ENCODE measurements at places on chromosomes 13 and 19.

DNA sequence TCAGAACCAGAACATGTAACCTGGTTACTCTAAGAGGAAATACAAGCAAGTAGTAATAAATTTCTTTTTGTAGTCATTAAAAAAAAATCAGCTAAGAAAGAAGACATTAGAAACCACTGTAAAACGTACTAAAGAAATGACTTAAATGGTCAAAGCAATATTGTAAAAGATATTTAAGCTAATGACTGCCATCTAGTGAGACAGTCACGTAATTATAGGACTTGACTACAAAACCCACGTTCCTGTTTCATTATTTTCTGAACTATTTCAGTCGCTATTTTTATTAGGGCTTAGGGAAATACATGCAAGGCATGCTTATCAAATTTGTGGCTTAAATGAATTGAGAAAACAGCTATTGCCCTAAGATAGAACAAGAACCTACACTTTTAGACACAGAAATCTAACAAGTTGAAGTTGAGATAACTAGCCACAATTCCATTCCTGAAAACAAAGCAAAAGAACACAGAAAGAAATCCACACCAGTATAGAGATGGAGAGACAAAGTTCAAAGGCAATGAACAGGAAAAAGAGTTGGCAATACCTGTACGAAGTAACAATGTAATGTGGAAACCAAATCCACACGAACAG is 17.9 kb downstream of the ALG5 start:
- no peak for DNase-seq

DNA sequence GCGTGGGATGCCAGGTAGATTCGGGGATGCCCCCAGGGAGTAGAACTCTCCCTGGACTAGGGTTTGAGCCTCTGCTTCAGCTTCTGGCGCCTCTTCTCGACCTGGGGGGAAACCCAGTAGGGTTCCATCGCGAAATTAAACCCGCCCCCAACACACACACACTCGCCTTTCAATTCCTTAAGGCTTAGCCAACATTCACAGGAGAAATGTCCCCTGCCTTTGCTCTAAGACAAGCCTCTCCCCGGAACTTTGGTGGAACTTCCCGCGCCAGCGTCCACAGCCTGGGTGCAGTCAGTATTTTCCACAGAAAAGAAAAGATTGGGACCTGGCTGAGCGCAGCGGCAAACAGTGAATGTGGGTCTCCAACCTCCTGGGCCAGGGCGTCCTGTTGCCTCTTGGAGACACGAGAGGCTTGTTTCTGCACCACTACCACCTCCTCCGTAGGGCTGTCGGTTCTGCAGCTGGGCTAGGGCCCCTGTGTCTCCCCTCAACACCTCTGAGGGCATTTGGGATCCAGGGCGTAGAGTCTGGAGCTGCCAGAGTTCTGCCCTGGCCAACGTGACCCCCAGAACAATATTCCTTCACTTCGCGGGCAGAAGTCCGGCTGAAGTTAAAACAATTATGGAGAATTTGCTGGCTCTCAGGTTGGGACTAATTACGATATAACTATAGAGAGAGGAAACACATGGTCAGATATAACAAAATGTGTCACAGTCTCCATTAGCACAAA is 3.2 kb downstream of the PDX1 start:
- DNase-seq = no peak

DNA sequence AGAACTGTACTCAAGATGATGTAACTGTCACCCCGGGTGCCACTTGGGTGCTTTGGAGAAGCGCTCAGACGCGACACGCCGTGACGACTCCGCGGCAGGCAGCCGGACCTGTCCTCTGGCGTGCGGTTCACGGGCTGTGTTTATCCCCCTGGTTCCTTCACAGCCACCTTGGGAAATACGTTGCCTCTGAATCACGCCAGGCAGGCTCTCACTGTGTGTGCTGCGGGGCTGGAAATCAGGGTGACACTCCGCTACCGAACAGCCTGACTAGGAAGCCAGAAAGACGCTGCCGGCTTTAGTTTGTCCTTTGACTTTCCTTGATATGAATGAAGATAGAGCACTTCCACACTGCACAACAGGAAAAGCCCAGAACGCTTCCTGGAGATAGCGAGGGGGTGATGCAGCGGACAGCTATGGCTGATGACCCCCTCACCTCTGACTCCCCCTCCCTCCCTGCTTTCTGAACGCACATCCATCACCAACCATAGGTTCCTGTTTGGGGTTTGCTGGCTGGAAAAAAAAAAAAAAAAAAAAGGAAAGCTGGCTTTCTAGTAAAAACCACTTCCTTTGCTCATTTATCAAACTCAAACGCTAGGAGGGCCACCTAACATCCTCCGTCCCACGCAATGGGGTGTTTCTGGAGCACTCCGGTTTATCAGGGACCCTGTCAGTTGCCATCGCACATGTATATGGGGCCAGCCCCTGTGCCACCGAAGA is 3.7 kb upstream of the GP6 start:
- DNase-seq = no peak

GRCh38 chr19:7297742-7298141 is 3.5 kb upstream of the INSR start:
- DNase-seq = no peak

DNA sequence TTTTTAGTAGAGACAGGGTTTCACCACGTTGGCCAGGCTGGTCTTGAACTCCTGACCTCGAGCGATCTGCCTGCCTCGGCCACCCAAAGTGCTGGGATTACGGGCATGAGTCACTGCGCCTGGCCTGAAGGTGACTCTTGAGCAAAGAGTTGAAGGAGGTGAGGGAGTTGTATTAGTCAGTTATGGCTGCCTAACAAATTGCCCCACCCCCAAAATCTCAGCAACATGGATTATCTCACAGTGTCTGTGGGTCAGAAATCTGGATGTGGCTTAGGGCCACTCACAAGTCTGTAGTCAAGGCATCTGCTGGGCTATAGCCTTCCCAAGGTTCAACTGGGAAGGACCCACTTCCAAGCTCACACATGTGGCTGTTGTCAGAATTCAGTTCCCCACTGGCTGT is 52.8 kb upstream of the ADGRE5 start:
- no peak for DNase-seq

DNA sequence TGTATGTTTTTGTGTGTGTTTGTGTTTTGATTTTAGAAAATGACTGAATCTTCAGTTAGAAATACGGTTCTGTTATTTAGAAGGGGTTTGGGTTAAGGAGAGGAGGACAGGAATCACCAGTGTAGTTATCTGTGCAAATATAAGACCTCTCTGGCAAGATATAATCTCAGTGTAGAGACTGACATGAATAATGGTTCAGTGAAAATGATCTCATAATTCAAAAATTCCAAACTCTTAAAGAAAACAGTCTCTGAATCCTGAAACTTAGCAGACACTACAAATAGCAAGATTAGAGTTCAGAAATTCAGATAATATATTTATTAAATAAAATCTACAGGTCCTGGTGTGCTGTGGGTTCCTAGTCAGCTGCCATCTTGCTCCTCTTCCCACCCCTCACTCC is 73.5 kb downstream of the PDS5B start:
- no peak for DNase-seq

- no peak for DNase-seq
Observed at GRCh38 chr19:48372904-48373303, 8.7 kb downstream of the SYNGR4 start.

DNA sequence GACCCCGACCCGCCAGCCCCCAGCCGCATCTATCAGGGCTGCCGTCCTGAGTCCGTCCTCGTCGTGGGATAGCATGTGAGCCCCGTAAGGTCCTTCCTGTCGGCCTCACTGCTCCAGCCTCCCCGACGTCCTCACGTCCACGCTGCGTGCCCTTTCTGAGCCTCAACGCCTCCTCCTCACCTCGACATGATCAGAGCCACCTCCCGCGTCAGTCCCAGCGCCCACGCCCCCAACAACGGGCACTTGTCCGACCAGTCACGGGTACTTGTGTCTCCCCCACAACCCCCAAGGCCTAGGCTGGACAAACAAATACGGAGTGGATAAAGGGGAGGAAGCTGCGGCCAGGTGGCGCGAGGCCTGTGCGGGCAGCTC is 665 bp downstream of the ZNF497 start:
- no peak for DNase-seq

DNA sequence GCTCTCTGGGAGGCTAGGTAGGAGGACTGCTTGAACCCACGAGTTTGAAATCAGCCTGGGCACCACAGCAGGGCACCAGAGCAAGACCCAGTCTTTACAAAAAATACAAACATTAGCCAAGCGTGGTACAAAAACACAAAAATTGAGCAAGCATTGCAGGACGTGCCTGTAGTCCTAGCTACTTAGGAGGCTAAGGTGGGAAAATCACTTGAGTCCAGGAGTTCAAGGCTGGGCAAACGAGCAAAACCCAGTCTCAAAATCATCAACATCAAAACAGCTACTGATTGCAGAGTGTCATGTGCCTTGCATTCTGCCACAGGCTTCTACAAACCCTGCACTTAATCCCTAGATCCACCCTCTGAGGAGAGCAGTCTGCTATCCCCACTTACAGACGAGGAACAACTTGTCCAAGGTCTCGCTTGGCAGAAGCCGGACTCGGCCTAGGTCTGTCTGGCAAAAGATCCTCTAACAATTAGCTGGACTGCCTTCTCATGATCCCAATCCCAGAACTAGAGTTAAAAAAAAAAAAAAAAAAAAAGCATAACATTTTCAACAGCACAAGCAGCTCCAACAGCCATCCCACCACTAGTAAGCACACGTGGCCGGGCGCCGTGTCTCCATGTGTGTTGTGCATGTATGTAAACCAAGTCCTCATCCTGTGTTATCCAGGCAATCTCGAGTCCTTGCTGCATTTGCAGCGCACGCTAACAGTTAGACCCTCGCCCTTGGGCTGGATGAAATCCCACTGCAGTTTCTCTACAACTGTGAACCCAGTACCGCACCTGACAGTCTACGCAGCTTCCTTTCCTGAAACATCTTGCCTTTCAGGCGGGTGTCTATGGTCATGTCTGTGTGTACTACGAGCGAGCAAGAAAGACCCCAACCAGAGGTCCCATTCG is 2.0 kb downstream of the PPP6R1 start:
- no peak for DNase-seq

- no peak for DNase-seq
Observed at GRCh38 chr13:23506807-23507291, 63.4 kb upstream of the TNFRSF19 start.

DNA sequence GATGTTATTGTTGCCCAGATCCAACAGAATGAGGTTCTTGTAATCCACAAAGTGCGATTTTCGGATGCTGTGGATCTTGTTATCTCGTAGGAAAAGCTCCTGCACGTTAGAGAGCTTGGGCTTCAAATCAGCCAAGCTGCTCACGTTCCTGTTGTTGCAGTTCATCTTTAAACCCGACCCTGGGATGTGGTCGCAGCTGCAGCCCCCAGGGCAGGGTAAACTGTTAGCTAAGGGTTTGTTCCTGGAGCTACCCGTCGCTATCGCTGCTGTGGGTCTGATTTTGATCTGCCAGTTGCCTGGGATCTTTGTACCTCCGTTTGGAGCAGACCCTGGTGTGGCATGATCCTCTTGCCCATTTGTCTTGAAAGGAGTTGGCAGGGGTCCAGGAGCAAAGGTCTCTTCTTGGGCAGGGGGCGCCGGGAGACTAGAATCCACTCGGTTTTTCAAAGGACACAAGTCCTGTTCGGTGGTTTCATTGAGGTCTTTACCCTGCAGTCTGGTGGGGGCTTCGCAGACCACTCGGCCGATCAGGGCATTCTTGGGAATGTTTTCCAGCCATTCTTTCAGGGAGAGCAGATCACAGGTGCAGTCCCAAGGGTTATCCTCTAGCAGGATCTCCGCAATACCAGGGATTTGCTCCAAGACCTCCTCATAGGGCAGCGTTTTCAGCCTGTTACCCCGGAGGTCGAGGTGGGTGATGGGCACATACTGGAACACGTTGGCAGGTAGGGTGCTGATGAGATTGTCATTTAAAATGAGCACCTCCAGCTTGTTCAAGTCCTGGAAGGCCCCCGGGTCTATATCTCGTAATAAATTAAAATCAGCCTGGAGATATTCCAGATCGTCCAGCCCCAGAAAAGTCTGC is 1.8 kb downstream of the SLITRK1 start:
- DNase-seq = no peak

GRCh38 chr13:29847501-29847983 is 2.9 kb downstream of the UBL3 start:
- DNase-seq = no peak

DNA sequence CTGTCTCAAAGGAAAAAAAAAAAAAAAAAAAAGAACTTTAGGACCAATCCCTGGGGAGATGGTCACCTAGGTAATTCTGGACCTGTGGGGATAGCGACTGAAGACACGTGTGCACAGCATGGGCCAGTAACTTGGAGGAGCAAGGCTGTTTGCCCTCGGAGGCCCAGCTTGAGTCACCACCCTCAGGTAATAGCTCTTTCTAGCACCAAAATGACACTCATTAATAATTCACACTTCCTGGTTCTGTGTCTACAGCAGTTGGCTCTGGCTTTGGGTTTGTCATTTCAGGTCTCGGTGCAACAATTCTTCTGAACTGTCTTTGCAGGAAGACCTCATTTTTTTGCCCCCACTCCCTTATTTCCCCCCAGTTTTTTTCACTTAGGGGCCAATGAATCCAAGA is 3.9 kb upstream of the ATP11A start:
- DNase-seq = no peak

DNA sequence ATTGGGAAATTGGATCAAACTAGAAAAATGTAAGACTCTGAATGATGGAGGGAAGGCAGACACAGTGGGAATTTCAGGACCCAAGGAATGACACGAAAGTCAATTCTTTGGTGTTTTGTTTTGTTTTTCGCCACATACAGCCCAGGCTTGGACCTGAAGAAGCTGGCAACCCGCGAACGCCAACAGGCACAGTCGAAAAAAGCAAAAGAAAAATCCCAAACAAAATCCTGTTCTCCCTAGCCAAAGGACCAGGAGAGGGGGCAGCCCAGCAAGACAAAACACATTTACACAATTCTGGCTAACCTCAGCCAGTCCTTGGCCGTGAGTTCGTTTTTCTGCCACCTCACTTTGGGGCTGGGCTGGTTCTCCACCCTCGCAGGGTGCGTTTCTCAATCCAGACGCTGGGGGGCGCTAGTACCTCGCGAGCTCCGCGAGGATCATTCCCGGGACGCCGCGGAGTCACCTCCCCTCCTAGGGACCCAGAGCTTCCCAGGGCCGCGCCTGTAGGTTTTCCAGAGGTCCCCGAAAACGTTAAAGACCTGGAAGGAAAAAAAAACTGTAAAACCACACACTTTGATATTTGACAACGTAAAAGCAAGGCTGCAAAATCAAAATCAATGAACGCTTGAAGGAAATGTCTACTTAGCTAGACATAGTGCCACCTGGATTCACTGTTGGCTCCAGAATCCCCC is 34.9 kb upstream of the TPM4 start:
- peak; percentile 67 for DNase-seq

- no peak for DNase-seq
Observed at GRCh38 chr19:58474997-58475713, 997 bp upstream of the ZNF446 start.

GRCh38 chr19:50639121-50640112 is at the start of gene SYT3:
Gene SYT3, minus strand, starts transcription at chr19:50639881. Its CDS starts 2,470 bp downstream, at chr19:50637411.
- peak; percentile 19 for DNase-seq

- DNase-seq = no peak
Observed at GRCh38 chr13:106573868-106574267, 5.9 kb upstream of the ARGLU1 start.
